ENCODE measurements at places on chromosomes 12 and 14. TPM values are rescaled to one million over a fixed set of nuclear protein-coding genes. Genes with fewer than 3 reads are reported as not detected.

- DNase-seq: no peak
These were observed 10.3 kb downstream of the CCDC175 start for GRCh38 chr14:59566296-59566695.

- DNase-seq: no peak
These were observed 39.0 kb downstream of the BAZ2A start for GRCh38 chr12:56591126-56591525.

- DNase-seq: no peak
These were observed 98.9 kb downstream of the ARID2 start for GRCh38 chr12:45828402-45828801.

The CCDC197 gene
- polyA plus RNA-seq: not detected

The CCDC85C gene
- 36.7 TPM for polyA plus RNA-seq

The MYO1H gene
- polyA plus RNA-seq: 1.5 TPM

GRCh38 chr12:101768781-101769180 is 29.5 kb upstream of the SYCP3 start:
- no peak for DNase-seq

The KRT82 gene
- polyA plus RNA-seq: not detected

The STAT6 gene
- polyA plus RNA-seq: 98.8 TPM

GRCh38 chr12:82326905-82327503 is 31.2 kb downstream of the CCDC59 start:
- DNase-seq: peak; percentile 8

GRCh38 chr14:44657203-44657602 is 150.1 kb upstream of the FSCB start:
- DNase-seq: no peak

GRCh38 chr12:26471560-26471959 is 276.2 kb downstream of the SSPN start:
- no peak for DNase-seq

GRCh38 chr14:90443161-90444076 is 46.6 kb downstream of the CALM1 start:
- DNase-seq: no peak

DNA sequence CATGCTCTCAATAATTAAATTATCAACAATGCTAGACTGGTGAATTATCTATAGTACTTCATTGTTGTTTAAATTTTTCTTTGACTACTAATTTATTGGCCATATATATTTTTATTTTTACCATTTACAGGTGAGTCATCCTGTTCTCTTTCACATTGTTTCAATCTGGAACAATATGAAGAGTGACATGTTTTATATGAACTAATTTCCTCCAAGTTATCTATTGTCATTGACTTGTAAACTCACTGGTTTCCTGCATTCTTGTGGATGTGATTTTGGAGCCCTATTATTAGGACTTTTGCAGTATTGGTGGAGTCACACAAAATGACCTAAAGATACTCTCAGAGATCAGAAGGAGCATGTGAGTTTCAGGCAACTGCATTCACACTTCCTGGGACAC is 297.7 kb downstream of the AEBP2 start:
- DNase-seq: no peak

DNA sequence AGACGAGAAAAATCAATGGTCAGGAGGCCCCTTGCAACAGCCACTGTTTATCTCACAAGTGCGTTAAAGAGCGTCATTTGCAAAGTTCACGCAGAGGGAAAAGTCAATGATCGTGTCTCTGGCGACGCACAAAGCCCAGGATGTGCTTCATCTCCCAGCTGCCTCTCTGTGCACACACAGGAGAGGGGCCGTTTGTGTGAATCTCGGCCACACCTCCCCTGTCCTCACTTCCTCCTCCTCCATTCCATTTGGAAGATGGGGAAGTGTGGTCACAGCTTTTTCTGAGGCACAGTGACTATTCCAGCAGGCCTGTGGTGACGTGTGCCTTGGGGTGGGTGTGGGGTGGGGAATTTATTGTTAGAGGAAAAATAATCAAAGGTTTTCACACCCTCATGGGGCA is 90.4 kb downstream of the RBM19 start:
- no peak for DNase-seq

The A2M gene
- 164 TPM for polyA plus RNA-seq

DNA sequence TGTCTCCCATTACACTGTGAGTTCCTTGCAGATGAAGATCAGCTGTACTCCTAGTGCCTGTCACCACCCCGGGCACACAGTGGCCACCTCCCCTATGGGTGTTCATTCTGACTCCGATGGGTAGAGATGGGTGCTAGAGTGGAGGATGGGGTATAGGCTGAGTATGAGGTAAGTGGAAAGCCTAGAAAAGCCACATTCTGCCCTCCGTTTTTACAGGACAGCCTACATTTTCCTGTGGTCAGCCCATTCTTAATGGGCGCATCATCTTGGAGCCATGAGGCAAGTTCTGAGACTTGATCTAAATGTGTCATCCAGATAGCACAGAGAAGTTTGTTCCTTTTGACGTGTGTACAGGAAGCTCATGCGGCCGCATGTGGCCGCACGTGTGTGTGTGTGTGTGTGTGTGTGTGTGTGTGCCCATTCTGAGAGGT is 166.7 kb upstream of the HIF1A start:
- no peak for DNase-seq

- DNase-seq: no peak
These were observed 2.7 kb upstream of the RPS6KA5 start for GRCh38 chr14:91063119-91063518.

The CCDC92 gene
- polyA plus RNA-seq: 56.0 TPM

- no peak for DNase-seq
These were observed 108.8 kb downstream of the CRACR2A start for GRCh38 chr12:3644104-3644503.

The BIN2 gene
- 3.0 TPM for polyA plus RNA-seq

- no peak for DNase-seq
These were observed 12.9 kb downstream of the HECTD1 start for GRCh38 chr14:31194661-31195060.

DNA sequence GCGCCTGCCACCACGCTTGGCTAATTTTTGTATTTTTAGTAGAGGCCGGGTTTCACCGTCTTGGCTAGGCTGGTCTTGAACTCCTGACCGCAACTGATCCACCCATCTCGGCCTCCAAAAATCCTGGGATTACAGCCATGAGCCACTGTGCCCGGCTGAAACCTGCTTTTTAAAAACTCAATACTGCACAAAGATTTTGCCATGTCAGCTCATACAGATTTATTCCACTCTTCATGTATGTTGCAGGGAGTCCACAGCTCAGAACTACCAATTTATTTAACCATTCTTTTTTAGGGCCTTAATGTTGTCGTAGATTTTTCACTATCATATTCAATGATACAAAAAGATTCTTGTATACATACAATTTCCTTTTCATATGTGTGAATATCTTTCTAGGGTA is 20.0 kb downstream of the ZCCHC8 start:
- no peak for DNase-seq

The PPFIBP1 gene
- polyA plus RNA-seq: 66.3 TPM

Data from renal pelvis (tissue), 12 donors.